HT1080 (cell line): ENCODE measurements at places on chromosomes 11 and 22. TPM values are rescaled to one million over a fixed set of nuclear protein-coding genes. Genes with fewer than 3 reads are reported as not detected.

CTSF gene
- total RNA-seq = 7.2 and 8.2 TPM in 2 replicates

KCNJ1 gene
- total RNA-seq = not detected in 2 replicates

JHY gene
- 1.7 and 2.1 TPM in 2 replicates for total RNA-seq

INSC gene
- total RNA-seq = 4.0 and 4.3 TPM in 2 replicates
